K562 (cell line): ENCODE measurements at places on chromosomes 7 and 10.

DNA sequence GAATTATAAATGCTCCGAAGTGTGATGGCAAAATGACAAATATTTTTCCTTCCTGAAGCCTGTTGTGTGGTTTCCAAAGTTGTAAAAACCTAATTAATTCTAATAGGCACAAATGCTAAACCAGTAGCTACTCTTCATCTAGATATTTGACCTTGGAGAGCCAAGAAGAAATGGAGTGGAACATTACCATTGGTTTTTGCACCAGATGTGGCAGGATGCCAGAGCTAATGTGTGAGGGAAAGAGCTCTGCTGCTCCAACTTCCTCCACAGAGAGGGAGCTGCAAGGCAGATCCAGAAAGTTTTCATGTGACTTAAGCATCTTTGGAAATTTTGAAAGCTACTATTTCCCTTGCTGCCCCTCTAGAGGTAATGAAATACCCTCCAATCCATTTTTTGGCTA lies 65.1 kb upstream of the HPS1 start:
- no peak for DNase-seq
- H3K27ac ChIP-seq: no peak overlapping the region
- H3K4me3 ChIP-seq: no peak overlapping the region

DNA sequence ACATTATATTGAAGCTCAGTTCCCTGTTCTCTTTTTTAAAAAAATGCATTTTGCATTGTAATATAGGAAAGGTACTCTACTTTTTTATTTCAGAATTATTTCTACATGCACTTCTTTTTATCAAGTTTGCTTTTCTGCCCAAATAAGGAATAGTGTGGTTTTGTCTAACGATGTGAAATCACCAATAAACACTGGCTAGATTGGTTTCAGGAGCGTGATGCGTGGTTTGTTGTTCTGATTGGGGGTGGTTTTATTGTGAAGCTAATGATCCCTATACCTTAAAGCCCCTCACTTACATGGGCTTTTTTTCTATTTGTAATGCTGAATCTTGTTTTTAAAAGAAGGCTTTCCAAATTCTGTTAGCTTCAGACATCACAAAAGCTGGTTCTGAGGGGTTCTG lies 17.6 kb downstream of the ENTPD7 start:
- H3K4me1 ChIP-seq: no peaks in the 10 kb centered on the region
- peaks cover 4% of the 10 kb centered on the region; the same call in 1 of the 3 replicates for H3K36me3 ChIP-seq
- H3K27me3 ChIP-seq: no peaks in the 10 kb centered on the region
- DNase-seq: no peak
- no peak overlapping the region for H3K4me3 ChIP-seq
- H3K27ac ChIP-seq: no peak overlapping the region

DNA sequence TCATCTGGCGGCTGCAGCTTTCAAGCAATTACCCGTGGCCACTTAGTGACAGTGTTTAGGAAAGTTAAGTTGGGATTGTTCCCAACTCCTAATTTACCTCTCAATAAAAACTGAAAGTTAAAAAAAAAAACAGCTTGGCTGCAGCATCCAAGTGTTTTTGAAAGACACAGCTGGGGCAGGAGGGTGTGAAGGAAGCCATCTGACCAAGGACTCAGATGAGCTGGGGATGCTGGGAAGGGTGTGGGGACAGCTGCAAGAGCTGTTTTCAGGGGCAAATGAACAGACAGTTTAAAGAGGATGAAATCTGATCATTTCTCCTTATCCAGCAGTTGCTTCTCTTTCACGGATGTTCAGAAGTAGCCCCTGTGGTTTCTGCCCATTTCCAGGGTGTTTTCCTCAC lies 129.2 kb upstream of the CDCA7L start:
- no peaks in the 10 kb centered on the region for H3K27me3 ChIP-seq
- H3K4me1 ChIP-seq: no peaks in the 10 kb centered on the region
- no peak for DNase-seq
- H3K4me3 ChIP-seq: no peak overlapping the region
- no peaks in the 10 kb centered on the region for H3K36me3 ChIP-seq
- no peak overlapping the region for H3K27ac ChIP-seq

DNA sequence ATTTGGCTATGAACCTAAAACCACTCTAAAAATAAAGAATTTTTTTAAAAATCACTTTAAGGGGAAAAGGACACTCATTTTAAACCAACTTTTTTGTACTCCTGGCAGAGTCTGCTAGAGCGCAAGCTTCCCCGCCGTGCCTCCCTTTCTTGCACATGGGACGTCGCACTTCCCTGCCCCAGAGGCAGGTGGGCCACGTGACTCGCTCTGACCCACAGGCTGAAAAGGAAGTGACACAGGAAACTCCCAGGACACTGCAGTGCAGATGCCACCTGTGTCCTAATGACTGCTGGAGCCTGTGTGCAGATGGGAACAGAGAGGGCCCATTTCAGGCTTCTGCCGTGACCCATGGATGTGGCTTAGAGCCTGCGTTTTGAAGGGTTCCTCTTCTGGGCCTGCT lies 142.1 kb upstream of the LANCL2 start:
- H3K27me3 ChIP-seq: no peaks in the 10 kb centered on the region
- H3K4me3 ChIP-seq: no peak overlapping the region
- DNase-seq: no peak
- no peaks in the 10 kb centered on the region for H3K4me1 ChIP-seq
- no peak overlapping the region for H3K27ac ChIP-seq
- no peaks in the 10 kb centered on the region for H3K36me3 ChIP-seq

DNA sequence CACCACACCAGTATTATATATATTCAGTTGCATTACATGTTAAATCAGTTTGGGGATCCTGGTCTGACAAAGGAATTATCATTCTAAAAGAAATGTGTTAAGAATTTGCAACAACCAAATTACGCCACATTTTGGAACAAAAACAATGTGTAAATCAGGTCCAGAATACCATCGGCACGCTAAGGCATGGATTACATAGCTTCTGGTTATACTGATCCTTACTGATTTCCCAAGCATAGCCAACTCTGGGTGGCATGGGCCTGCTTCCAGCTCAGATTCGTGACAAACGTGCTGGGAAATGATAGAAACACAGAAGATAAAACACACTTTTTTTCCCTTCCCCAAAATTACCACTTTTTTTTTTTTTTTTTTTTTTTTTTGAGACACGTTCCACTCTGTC lies 660.0 kb downstream of the SORCS1 start:
- H3K4me3 ChIP-seq: no peak overlapping the region
- no peaks in the 10 kb centered on the region for H3K36me3 ChIP-seq
- H3K4me1 ChIP-seq: no peaks in the 10 kb centered on the region
- no peak for DNase-seq
- H3K27me3 ChIP-seq: no peaks in the 10 kb centered on the region

- H3K4me1 ChIP-seq: no peaks in the 10 kb centered on the region
- no peaks in the 10 kb centered on the region for H3K27me3 ChIP-seq
- H3K36me3 ChIP-seq: no peaks in the 10 kb centered on the region
These were observed 7.6 kb downstream of the STEAP4 start for GRCh38 chr7:88299126-88299525.

DNA sequence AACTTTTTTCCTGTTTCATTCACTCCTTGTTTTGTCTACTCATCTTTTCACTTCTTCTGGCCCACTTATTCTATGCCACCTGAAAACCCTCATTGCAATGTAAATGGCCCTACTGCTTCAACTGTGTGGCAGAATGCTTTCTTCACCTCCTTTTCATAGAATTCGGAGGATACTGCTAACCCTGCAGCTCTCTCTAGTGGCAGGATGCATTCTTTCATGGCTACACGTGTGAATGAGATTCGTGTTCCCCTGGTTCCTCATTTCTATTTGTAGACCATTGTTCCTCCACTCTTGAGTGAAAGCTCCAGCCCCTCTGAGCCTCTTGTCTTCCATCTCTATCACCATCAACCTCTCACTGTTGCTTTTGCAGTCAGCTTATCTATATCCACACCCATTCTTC lies 20.9 kb upstream of the CYP26C1 start:
- DNase-seq: peak; percentile 18
- no peak overlapping the region for H3K27ac ChIP-seq
- no peaks in the 10 kb centered on the region; the same call in 2 of the 3 replicates for H3K4me1 ChIP-seq
- H3K4me3 ChIP-seq: no peak overlapping the region
- no peaks in the 10 kb centered on the region for H3K27me3 ChIP-seq
- peaks cover 2% of the 10 kb centered on the region; the same call in 2 of the 3 replicates for H3K36me3 ChIP-seq

DNA sequence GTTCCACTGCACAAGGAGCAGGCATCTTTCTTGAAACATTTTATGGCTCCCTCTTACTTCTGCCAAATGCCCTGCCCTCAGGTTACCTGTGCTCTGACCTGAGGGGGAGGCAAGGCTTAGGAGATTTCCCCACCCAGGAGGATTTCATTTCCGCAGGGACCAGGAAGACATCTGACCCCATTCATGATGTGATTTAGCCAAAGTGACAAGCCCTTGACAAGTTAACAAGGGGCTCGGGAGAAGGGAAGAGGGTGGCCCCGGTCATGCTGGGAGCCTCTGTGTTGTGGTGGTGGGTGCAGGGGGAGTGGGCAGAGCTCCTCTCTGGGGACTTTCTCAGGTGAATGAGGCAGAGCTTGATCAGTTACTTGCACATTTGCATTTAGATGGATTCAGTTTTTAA lies 18.9 kb downstream of the GIMAP5 start:
- peaks cover 2% of the 10 kb centered on the region; the same call in 2 of the 3 replicates for H3K27me3 ChIP-seq
- no peaks in the 10 kb centered on the region for H3K36me3 ChIP-seq

DNA sequence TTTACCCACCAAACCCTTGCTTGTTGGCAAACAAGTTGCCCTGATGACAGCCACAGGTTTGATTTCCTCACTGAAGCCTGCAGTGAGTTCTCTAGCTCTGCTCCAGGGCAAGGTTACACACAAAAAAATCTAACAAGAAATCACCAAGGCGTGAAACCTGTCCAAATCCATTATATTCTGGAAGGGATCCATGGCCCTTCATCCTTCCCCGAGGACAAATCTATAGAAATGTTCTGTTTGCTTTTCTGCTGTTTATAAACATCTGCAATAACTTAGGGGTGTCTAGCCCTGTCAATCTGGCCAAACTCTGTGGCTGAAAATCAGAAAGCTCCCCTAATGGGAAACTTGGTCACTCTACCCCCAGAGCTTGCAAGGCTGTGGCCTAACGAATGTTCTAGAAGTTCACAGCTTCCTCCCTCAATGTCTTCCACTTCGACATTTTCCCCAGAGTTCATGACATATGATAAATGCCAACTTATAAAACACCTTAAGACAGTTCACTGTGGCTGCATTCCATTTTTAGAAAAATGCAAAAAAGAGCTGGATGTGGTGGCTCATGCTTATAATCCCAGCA lies 164.5 kb downstream of the PRPF18 start:
- H3K36me3 ChIP-seq: no peaks in the 10 kb centered on the region
- H3K4me1 ChIP-seq: no peaks in the 10 kb centered on the region
- no peak overlapping the region for H3K27ac ChIP-seq
- H3K27me3 ChIP-seq: peaks cover 23% of the 10 kb centered on the region
- DNase-seq: no peak

DNA sequence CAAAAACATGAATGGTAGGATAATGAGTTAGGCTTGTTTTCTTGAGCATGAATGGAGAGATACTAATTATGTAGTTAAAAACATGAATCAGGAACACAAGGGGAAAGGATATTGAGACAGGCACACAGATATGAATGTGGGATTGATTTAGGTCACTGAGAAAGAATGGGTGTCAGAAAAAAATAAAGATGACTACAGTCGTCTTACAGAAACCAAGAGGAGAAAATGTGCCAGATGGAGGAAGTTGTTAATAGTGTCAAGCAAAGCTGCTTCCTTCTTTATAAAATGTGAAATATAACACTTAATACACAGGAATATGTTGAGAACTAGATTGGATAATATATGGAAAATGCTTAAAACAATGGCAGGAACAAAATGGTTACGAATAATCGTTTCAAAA lies 173.3 kb upstream of the BET1 start:
- no peaks in the 10 kb centered on the region for H3K4me1 ChIP-seq
- no peaks in the 10 kb centered on the region for H3K36me3 ChIP-seq
- H3K27me3 ChIP-seq: no peaks in the 10 kb centered on the region; the same call in 2 of the 3 replicates
- H3K27ac ChIP-seq: no peak overlapping the region
- no peak overlapping the region for H3K4me3 ChIP-seq
